ENCODE measurements at places on chromosomes 11 and 22.

GRCh38 chr22:37021710-37022482 lies 2.4 kb downstream of the MPST start:
- DNase-seq: no peak

GRCh38 chr22:29078036-29078868 lies 5.4 kb downstream of the KREMEN1 start:
- DNase-seq: no peak

- DNase-seq: no peak
Observed at GRCh38 chr11:103326070-103326794, 217.0 kb downstream of the DYNC2H1 start.

GRCh38 chr22:24049211-24049610 lies 38.1 kb downstream of the CABIN1 start:
- no peak for DNase-seq

DNA sequence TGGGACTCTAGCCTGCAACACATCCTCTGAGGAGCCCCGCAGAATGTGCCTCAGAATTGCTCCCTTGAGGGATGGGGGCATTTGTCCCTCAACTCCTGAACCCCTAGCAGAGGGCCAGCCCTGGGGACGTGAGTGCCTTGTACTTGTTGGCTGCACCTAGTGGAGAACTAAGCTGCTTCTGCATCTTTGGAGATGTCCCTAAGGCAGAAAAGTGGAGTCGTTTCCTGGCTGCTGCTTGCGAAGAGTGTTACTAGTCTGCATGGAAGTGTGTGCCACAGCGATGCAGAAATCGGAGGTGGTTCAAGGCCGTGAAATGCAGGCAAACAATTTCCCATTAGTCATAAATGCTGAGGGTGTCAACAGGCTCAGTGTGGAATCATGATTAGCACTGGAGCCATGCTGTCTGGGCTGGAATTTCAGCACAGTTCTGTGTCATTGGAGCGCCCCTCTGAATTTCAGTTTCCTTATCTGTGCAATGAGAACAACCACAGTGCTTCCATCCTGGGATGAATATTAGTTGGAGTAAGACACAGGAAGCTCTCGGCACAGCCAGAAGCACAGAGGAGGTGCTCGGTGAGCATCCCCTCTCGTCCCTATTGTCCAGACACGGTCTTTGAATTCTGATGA lies 56.5 kb downstream of the MIAT start:
- no peak for DNase-seq

DNA sequence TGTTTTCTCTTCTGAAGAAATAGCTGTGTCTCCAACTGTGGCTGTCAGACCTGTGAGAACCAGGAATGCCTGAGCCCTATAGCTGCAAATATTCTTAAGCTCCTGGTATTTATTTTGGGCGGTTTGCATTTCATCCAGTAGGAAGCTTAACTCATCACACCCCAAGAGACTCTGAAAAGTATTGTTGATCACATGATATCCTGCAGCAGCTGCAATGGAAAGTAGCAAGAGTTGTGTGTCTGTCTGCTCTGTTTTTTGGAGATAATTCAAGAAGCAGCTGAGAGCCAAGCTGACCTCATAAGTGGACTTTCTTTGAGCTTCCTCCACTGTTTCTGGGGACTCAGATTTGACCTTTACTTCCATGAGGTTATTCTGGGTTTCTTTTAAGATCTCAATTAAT lies 36.4 kb upstream of the MRPL17 start:
- DNase-seq: no peak

DNA sequence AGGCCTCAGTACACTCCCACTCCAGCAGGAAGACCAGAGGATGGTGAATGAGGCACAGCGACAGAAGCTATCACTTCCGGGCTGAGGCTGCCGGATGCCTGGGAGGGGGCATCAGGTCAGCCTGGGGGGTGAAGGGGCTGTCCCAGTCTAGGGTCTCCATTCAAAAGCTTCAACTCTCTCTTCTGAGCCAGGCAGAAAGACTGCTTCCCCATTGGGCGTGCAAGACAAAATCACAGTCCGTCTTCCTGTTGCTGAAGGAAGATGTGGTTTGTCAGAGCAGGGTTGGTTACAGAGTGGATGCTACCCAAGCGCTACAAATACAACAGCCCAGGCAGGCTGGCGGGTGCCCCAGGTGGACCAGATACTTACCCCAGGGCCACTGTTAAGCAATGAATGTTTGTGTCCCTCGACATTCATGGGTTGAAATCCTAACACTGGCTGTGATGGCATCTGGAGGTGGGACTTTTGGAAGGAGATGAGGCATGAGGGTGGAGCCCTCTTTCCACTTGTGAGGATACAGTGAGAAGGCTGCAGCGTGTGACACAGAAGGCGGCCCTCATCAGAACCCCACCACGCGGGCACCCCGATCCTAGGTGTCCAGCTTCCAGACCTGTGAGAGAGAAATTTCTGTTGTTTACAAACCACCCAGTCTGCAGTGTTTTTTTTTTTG lies 12.0 kb downstream of the UPK3A start:
- no peak for DNase-seq

DNA sequence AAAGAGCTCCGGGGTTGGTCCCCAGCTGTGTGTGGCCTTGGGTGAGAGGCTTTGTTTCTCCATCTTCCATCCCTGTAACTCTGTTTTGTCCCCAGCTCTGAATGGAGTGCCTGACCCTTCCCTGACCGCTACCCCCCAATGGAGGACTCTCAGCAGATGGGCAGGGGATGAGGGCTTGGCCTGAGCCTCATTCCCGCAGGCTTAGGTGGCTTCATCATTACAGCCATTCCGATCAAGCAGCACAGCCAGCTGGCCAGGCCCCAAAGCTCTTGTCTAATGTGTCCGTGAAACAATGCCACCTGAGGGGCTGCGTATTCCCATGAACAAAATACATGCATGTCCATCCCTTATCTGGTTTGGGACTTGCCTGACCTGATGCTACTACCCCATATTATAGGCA lies 3.9 kb upstream of the CDC42EP2 start:
- no peak for DNase-seq

DNA sequence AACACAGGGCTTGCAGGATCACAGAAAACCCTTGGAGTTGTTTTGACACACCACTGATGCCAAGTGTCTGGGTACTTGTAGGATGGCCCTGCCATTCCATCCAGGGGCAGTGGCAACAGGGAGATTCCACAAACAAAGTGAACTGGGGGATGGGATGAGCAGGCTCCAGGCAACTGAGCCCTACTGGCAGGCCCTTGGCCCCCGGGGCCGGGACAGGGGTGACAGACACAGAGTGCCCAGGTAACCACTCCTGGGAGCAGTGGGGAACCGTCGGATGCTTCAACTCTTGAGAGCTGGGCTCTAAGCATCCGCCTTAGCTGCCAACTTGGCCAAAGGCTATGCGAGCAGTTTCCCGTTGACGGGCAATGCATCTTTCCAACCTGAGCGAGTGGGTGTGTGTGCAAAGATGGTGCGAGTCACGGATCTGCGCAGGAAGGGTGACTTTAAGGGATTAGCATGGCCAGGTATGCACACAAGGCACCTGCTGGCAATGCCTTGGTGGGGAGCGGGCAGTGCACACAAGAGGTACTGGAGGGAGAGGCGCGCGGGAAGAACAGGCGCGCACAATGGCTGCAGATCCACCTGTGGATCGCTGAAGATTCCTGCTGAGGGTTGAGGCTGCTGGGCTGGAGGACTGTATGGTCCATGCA lies 83.1 kb upstream of the PRODH start:
- DNase-seq: no peak
